ENCODE measurements at places on chromosomes 3 and 15. TPM values are rescaled to one million over a fixed set of nuclear protein-coding genes. Genes with fewer than 3 reads are reported as not detected.

GRCh38 chr15:67296188-67296587 is 41.6 kb downstream of the IQCH start:
- DNase-seq = no peak

DNA sequence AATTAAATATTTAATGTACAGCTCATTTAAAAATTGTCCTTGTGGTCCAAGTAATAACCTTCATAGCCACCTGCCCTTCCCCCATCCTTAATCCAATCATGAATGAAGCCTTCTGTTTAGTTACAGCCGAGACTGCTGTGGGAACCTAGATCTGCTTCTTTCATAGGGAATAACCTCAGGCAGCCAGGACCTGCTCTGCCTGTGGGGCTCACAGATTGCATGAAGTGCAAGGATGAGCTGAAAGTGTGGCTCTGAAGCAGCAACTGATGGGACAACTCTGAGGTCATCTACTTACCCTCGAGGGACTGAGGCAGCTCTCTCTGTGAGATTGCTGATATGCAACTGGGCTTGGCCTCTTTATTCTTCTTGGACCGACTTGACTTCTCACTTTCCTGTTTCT is 169.8 kb downstream of the POTEB3 start:
- no peak for DNase-seq

Gene CHRD
- 1.7 TPM for total RNA-seq

Gene GOLGA8S
- total RNA-seq = not detected

Gene MST1R
- total RNA-seq = 0.26 TPM

Data from LHCN-M2 (cell line).